ENCODE measurements at places on chromosomes 5 and 9.

DNA sequence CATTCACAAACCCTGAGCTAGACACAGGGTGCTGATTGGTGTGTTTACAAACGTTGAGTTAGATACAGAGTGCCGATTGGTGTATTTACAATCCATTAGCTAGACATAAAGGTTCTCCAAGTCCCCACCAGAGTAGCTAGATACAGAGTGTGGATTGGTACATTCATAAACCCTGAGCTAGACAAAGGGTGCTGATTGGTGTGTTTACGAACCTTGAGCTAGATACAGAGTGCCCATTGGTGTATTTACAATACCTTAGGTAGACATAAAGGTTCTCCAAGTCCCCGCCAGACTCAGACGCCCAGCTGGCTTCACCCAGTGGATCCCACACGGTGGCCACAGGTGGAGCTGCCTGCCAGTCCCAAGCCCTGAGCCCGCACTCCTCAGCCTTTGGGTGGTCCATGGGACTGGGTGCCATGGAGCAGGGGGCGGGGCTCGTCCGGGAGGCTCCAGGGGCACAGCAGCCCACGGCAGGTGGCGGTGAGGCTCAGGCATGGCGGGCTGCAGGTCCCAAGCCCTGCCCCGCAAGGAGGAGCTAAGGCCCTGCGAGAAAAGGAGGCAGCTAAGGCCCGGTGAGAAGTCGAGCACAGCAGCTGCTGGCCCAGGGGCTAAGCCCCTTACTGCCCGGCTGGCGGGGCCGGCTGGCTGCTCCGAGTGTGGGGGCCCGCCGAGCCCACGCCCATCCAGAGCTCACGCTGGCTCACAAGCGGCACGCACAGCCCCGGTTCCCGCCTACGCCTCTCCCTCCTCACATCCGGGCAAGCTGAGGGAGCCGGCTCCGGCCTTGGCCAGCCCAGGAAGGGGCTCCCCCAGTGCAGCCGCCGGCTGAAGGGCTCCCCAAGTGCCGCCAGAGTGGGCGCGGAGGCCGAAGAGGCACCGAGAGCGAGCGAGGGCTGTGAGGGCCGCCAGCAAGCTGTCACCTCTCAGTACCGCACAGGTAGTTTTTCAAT is 1039.2 kb upstream of the CDH9 start:
- no peak for DNase-seq

- DNase-seq: no peak
Observed at GRCh38 chr5:146130440-146131045, 25.2 kb upstream of the PLAC8L1 start.

- DNase-seq: no peak
Observed at GRCh38 chr5:11733185-11733839, 170.9 kb downstream of the CTNND2 start.

- no peak for DNase-seq
Observed at GRCh38 chr9:82820186-82820585, 242.8 kb downstream of the RASEF start.

DNA sequence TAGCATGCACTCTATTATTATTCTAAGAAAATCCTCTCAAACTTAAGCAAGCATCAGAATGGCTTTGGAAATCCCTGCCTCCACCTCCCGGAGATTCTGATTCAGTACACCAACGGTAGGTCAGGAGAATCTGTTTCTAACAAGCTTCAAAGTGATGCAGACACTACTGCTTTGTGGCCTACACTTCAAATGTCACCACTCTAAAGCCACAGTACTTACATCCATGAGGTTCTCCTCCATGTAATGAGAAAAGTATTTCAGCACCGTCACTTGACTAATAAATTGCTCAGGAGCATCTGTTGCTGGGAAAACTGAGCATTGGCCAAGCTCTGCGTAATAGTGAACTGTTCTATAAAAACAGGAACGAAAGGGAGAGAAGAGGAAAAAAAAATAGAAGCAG is 4.8 kb downstream of the PLK2 start:
- no peak for DNase-seq

DNA sequence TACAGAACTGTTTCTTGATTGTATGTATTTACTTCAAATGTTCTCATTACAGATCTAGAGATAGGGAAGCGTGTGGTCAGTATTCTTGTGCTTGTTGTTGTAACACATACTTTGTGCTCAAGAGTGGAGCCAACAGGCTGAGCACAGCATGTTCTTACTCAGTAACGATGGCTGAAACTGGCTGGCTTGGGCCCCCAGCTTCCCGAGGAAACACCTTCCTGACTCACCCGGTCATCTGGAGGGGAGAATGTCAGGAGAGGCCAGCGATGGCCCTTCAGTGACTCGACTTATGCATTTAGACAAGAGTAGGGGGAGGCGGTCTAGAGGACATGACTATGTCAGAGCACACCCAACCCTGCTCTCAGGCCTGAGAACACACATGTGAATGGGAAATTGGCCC is 25.6 kb downstream of the ZNF474 start:
- no peak for DNase-seq

DNA sequence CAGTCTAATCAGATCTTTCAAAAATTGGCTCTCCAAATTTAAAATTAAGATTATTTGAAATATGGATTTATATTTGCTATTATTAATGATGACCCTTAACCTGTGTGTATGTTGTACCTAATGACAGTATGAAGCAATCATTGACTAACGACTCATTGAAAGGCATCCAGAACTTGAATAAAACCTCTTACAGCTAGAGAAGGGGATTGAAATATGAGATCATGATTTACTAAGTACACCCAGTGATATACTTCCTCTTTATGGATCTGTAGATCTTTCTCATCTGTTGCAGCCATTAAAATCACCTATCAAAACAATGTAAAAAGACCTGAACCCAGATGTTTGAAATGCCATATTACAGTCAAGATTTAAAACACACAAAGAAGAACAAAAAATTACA is 126.5 kb downstream of the RPS23 start:
- no peak for DNase-seq

GRCh38 chr9:22052376-22052945 is 43.4 kb upstream of the CDKN2B start:
- DNase-seq: no peak

- no peak for DNase-seq
Observed at GRCh38 chr9:4137234-4137633, 162.6 kb downstream of the GLIS3 start.
